ENCODE measurements at places on chromosomes 7 and 10. TPM values are rescaled to one million over a fixed set of nuclear protein-coding genes. Genes with fewer than 3 reads are reported as not detected.

PTPRN2 gene
- total RNA-seq, result 4.5 TPM

TEX36 gene
- total RNA-seq, result not detected

MYOF gene
- total RNA-seq, result 3.2 TPM

HNRNPA2B1 gene
- total RNA-seq, result 1,232 TPM

GPR15LG gene
- not detected for total RNA-seq

COPG2 gene
- 51.3 TPM for total RNA-seq

PILRA gene
- total RNA-seq, result 7.3 TPM

SUFU gene
- 9.4 TPM for total RNA-seq

KBTBD2 gene
- total RNA-seq, result 25.7 TPM

GIMAP8 gene
- not detected for total RNA-seq

LRMDA gene
- total RNA-seq, result 0.86 TPM

TMEM213 gene
- total RNA-seq, result not detected

CUEDC2 gene
- 41.7 TPM for total RNA-seq

DDC gene
- total RNA-seq, result not detected

All from H1 (cell line).